ENCODE measurements at places on chromosomes 7 and 10. TPM values are rescaled to one million over a fixed set of nuclear protein-coding genes. Genes with fewer than 3 reads are reported as not detected.
A peak's percentile ranks its signal among the peaks of the same experiment; 100 is the strongest.

Gene POM121L12
- not detected for polyA plus RNA-seq

- no peak for DNase-seq
Measured at GRCh38 chr7:7178906-7179305, 3.4 kb upstream of the C1GALT1 start.

- no peak for DNase-seq
Measured at GRCh38 chr7:110027385-110027784, 1063.5 kb upstream of the LRRN3 start.

DNA sequence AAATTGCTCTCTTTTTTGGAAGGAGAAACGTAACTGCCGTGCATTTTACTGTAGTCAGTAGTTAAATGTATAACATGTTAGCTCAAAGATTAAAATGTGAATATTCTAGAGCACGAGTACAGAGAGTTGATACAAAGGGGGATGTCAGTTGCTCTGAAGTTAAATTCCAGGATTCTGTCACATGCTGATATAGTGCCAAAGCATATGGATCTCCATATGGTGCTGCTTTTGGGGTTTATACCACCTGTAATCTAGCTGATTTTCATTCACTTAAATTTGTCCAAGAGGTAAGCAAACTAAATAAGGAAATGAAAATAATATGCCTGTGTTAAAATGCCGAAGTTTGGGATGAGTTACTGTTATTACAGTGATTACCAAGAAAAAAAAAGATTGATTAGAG lies 298.6 kb downstream of the EXOC4 start:
- no peak for DNase-seq

GRCh38 chr7:148723846-148724245 lies 25.1 kb downstream of the CUL1 start:
- DNase-seq, result no peak

Gene AKR1D1
- polyA plus RNA-seq, result not detected

DNA sequence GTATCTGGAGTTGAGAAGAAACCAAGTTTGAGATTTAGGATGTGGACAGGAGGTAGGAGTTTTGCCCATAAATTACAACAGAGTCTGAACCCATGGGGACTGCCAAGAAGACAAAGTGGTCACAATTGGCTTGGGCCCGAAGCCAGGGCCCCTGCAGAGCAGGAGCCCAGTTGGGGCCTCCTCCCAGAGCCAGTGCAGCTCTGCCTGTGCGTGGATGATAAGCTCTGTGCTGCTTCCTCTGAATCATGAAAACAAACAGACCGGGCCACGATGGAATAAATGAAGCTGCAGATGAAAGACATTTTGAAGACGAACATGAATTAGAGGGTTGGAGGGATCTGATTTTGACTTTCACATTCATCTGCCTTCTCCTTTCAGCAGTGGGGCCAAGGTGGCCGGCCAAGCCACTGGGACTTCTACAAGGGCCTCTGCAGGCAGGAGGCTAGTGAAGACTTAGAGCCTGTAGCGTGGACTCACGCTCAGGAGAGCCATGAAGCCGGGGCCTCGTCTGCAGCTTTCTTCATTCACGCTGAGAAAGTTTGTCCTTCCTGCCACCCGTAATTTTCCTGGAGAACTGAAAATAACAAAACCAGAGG lies 156.8 kb upstream of the LYZL1 start:
- no peak for DNase-seq

GRCh38 chr7:150954201-150954985 lies 23.7 kb downstream of the KCNH2 start:
- no peak for DNase-seq

- no peak for DNase-seq
Measured at GRCh38 chr10:70906031-70906783, 17.8 kb upstream of the PCBD1 start.

DNA sequence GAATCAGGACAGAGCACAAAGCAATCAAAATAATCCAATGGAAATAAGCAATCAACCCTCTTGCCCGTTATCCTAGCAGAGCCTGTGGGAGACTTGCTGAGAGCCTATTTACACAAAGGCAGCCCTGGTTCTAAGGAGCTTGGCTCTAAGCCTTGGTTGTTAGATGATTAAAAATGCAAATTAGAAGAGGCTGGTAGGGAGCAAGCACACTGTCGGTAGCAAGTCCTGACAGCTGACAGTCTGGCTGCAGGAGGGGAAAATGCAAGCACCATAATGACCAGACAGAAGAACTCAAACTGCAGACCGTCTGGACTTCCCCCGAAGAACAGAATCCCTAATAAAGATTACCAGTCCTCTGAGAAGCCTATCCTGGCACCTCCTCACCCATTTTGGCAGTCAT lies 131.8 kb upstream of the CTTNBP2 start:
- DNase-seq, result no peak

DNA sequence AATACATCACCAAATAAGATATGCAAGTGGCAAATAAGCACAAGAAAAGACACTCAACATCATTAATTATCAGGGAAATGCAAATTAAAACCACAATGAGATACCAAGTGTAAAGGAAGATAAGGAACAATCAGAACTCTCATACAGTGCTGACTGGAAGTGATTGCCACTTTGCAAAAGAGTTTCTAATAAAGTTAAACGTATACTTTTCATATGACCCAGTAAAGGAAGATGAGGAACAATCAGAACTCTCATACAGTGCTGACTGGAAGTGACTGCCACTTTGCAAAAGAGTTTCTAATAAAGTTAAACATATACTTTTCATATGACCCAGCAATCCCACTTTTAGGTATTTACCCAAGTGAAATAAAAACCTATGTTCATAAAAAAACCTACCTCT lies 12.2 kb upstream of the JMJD1C start:
- no peak for DNase-seq

- DNase-seq, result no peak
Measured at GRCh38 chr10:128080231-128080630, 46.0 kb downstream of the MKI67 start.

- no peak for DNase-seq
Measured at GRCh38 chr10:11866199-11866925, 43.2 kb downstream of the PROSER2 start.

- DNase-seq, result no peak
Measured at GRCh38 chr10:283140-283479, 147.9 kb downstream of the ZMYND11 start.

GRCh38 chr7:46486256-46487206 lies 565.5 kb upstream of the IGFBP3 start:
- DNase-seq, result peak; percentile 84

DNA sequence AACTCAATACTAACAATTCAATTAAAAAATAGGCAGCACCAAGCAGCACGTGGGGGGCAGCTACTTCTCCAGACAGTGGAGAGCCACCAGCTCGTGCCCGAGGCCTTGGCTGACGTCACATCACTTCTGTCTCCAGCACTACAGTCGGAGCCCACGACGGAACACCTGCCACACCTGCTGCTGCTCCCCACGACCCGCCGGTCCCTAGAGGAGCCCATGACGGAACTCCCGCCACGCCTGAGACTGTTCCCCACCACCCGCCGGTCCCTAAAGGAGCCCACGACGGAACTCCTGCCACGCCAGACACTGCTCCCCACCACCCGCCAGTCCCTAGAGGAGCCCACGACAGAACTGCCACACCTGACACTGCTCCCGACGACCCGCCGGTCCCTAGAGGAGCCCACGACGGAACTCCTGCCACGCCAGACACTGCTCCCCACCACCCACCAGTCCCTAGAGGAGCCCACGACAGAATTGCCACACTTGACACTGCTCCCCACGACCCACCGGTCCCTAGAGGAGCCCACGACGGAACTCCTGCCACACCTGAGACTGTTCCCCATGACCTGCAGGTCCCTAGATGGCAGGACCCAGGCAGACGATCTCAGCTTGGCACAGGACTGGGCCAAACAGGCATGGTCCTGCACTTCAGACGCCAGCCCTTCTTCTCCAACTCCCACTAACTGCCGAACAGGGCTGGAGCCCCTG lies 258.0 kb downstream of the ELFN1 start:
- no peak for DNase-seq

- no peak for DNase-seq
Measured at GRCh38 chr10:78937800-78938694, 130.7 kb upstream of the ZMIZ1 start.

Gene PAPOLB
- 0.02 TPM for polyA plus RNA-seq

DNA sequence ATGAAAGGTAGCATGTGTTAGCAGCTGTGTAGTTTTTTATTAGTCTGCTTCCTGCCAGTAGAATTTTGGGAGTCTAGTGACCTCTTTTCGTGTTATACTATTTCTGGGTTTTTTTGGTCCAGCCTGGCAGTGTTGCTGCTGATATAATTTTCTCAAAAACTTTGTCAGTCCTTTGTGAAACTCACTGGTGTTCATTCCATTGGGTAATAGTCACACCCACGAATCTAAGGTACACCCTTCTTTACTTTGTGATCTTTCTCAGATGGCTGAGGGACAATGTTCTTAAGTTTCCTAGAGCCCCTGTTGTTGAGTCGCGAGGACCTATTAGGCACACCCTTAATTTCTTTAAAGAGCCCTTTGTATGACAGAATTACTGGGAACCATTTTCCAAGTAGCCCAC lies 52.3 kb downstream of the TPST1 start:
- DNase-seq, result no peak

- peak; percentile 84 for DNase-seq
Measured at GRCh38 chr10:88493691-88494483, 89.2 kb downstream of the RNLS start.

- DNase-seq, result no peak
Measured at GRCh38 chr7:5303061-5303460, 20.3 kb downstream of the SLC29A4 start.

DNA sequence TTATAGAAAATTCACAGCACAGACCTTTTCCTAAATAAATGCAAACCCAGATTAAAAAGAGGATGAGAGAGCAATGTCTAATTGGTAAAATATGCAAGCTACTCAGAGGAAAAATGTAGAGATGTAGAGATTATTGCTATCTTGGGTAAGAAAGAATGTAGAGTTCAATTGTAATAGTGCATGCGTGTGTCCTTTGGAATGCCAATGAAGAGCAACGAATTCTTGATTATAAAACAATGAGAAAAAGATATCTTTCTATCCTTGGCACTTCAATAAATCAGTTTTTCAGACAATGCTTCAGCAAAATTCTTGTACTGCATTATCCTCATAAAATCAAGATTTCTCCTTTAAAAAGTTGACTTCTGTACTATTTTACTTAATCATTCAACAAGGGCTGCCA lies 50.9 kb downstream of the SEMA3D start:
- DNase-seq, result peak; percentile 39

GRCh38 chr7:139345042-139345441 lies 3.9 kb downstream of the FMC1 start:
- DNase-seq, result no peak

- DNase-seq, result no peak
Measured at GRCh38 chr10:114911052-114911711, 26.8 kb upstream of the TRUB1 start.

DNA sequence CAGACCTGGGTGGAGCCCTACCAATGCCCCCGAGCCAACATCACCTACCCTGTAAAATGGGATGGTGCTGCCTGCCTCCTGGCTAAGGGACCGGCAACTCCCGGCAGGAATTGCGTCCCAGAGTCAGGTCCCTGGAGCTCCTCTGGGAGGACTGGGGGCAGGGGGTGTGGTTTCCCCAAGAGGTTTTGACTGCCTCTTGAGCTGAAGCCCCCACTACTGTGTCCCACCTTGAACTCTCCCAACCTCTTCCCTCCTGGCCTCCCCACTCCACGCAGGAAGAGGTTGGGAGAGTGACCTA lies 1.3 kb downstream of the SH2B2 start:
- DNase-seq, result no peak

DNA sequence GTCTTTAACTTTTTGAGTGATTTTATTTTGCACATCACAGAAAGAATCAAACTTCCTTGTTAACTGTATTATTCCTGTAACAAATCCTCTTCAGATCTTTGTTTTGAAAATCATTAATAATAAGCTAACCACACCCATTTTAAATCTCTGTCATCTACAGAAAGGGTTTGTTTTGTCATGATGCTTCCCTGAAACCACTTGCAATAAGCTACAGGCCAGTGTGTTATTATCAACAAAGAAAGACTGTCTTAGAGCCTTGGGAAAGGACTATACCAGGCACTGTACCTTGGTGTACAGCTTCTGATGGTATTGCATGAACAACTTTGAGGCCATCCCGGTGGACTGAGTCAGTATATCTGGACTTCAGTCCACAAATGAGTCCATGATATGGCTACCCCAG lies 145.3 kb upstream of the FAM3C start:
- DNase-seq, result no peak

DNA sequence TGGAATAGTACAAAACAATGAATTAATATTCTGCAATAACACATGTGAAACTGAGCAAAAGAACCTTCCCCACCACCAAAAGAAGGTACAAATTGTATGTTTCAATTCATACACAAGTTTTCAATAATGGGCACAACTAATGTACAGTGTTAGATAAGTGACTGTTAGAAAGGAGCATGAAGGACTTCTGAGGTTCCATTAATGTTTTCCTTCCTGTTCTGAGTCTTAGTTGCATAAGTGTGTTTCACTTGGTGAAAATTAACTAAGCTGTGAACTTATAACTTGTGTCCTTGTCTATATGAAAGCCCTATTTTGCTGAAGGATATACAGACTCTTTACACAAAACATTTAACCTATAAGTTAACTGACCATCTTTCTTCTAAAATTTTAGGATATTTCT lies 8.2 kb downstream of the GSAP start:
- DNase-seq, result no peak
